Peyer's patch (tissue), 4 donors: ENCODE measurements at places on chromosomes 1 and 21. TPM values are rescaled to one million over a fixed set of nuclear protein-coding genes. Genes with fewer than 3 reads are reported as not detected.
A peak's percentile ranks its signal among the peaks of the same experiment; 100 is the strongest.

SLC45A3 gene
- total RNA-seq, result 12.7 TPM

NUP210L gene
- total RNA-seq, result not detected

GRCh38 chr1:114745291-114745690 lies 12.5 kb downstream of the CSDE1 start:
- no peak overlapping the region for H3K4me3 ChIP-seq
- no peak for DNase-seq
- no peak overlapping the region for H3K27ac ChIP-seq
- H3K27me3 ChIP-seq, result no peaks in the 10 kb centered on the region
- peaks cover 5% of the 10 kb centered on the region for H3K4me1 ChIP-seq

DNA sequence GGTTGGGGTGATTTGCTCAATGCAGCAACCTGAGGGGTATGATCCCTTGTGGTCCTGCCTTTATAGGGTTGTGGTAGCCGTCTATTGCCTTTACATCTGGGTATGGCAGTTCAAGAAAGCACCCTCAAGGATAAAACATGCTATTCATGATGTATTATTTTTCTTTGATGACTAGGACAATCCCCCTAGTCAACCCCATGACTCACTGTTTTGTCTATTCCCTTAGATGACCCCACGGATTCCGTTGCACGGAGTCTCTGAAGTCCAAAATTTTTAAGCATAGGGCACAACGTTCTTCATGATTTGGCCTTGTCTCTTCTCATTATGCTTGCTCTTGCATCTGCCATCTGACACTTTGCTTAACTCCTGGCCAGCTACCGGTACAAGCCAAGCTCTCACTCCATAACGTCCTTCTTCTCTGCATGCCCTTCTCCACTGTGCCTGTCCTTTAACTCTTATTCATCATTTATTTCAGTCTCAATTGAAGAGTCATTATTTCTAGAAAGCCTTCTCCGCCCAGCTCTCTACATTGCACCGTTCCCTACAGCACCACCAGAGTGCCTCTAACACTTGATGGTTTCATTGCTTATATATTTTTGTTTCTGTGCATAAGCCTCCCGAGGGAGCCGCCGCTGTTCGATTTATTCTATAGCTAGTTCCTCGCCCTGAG lies 838 bp upstream of the DISP1 start:
- no peaks in the 10 kb centered on the region for H3K4me1 ChIP-seq
- DNase-seq, result no peak
- no peaks in the 10 kb centered on the region for H3K27me3 ChIP-seq
- no peaks in the 10 kb centered on the region for H3K36me3 ChIP-seq

DNA sequence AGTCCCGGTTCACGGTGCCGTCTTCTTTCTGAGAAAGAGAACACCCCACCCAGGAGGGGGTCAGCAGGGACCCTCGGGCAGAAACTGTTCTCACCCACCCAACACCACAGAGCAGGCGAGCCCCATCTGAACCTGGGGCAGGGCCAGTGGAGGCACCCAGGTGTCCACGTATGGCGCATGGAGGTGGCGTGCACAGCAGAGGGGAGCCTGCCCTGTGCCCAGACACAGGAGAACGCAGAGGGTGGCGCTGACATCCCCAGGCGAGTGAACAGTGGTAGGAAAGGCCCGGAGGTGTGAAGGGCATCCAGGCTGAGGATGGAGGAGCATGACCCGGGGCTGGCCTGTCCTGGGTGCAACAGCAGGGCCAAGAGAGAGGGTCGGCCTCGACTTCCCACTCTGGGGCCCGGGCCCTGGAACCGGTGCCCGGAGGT lies 91.1 kb downstream of the STUM start:
- no peaks in the 10 kb centered on the region for H3K36me3 ChIP-seq
- H3K27me3 ChIP-seq, result no peaks in the 10 kb centered on the region
- H3K4me1 ChIP-seq, result peaks cover 31% of the 10 kb centered on the region
- H3K4me3 ChIP-seq, result no peak overlapping the region

GRCh38 chr1:206467915-206468314 lies 2.4 kb upstream of the IKBKE start:
- H3K4me1 ChIP-seq, result peaks cover 19% of the 10 kb centered on the region
- H3K27ac ChIP-seq, result peak overlapping the region; percentile 32
- no peaks in the 10 kb centered on the region for H3K36me3 ChIP-seq
- H3K4me3 ChIP-seq, result no peak overlapping the region
- no peaks in the 10 kb centered on the region for H3K27me3 ChIP-seq

- no peaks in the 10 kb centered on the region for H3K36me3 ChIP-seq
- no peak overlapping the region for H3K4me3 ChIP-seq
- no peaks in the 10 kb centered on the region for H3K27me3 ChIP-seq
- H3K27ac ChIP-seq, result peak overlapping the region; percentile 25
- H3K4me1 ChIP-seq, result no peaks in the 10 kb centered on the region
Measured at GRCh38 chr1:30901798-30902581, 6.6 kb downstream of the SDC3 start.

- no peaks in the 10 kb centered on the region for H3K36me3 ChIP-seq
- H3K4me1 ChIP-seq, result no peaks in the 10 kb centered on the region
- no peaks in the 10 kb centered on the region for H3K27me3 ChIP-seq
- no peak overlapping the region for H3K4me3 ChIP-seq
- H3K27ac ChIP-seq, result peak overlapping the region; percentile 74
Measured at GRCh38 chr21:38920631-38921398, 115.1 kb downstream of the ETS2 start.

FCER1A gene
- not detected for total RNA-seq

GRCh38 chr1:205066141-205066818 lies 18.0 kb downstream of the TMEM81 start:
- no peaks in the 10 kb centered on the region for H3K36me3 ChIP-seq
- no peak overlapping the region for H3K27ac ChIP-seq
- H3K4me1 ChIP-seq, result no peaks in the 10 kb centered on the region
- no peaks in the 10 kb centered on the region for H3K27me3 ChIP-seq
- H3K4me3 ChIP-seq, result no peak overlapping the region
- DNase-seq, result no peak

DNA sequence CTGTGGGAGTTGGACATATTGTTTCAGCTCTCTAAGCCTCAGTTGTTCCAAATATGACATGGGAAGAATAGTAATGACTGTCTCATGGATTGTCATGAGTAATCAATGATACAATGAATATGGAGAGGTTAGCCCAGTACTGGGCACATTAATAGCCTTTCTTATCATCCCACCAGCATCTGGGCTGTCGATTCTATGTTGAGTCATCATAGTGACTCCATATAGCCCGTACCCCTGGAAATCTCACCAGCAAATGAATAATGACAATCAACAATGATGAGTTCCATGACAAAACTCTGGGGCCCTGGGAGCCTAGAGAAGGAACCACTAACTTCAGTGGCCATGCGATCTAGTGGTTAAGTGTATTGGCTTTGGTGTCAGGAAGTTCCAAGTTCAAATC lies 39.7 kb upstream of the GJB5 start:
- DNase-seq, result no peak
- H3K27ac ChIP-seq, result no peak overlapping the region
- no peaks in the 10 kb centered on the region for H3K27me3 ChIP-seq
- H3K4me3 ChIP-seq, result no peak overlapping the region
- no peaks in the 10 kb centered on the region for H3K36me3 ChIP-seq

TESK2 gene
- total RNA-seq, result 30.5 TPM

DNA sequence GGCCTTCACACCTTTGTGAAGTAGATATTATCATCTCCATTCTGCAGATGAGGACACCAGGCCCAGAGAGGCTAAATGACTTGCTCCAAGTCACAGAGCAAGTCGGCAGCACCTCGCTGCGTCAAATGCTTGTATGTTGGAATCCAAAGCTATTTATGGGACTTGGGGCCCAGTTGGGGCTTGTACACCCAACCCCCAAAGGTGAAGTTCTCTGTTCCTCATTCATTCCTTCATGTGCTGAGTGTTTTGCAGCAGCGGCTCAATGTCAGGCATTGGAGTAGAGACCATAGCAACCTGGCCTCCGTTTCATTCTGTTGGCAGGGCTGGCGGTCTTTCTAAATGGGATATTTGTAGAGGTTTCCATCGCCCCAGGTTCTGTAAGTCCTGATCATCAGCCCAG lies 113.4 kb upstream of the SLC25A33 start:
- H3K27me3 ChIP-seq, result no peaks in the 10 kb centered on the region
- no peak overlapping the region for H3K4me3 ChIP-seq
- no peak for DNase-seq
- peaks cover 22% of the 10 kb centered on the region for H3K4me1 ChIP-seq

NCMAP gene
- 1.7 TPM for total RNA-seq

UMODL1 gene
- 0.95 TPM for total RNA-seq

PEX14 gene
- total RNA-seq, result 24.3 TPM

VWA5B1 gene
- not detected for total RNA-seq

EXTL1 gene
- not detected for total RNA-seq

CCDC27 gene
- not detected for total RNA-seq

- H3K4me3 ChIP-seq, result no peak overlapping the region
- peaks cover 22% of the 10 kb centered on the region for H3K4me1 ChIP-seq
- peak; percentile 42 for DNase-seq
- H3K27me3 ChIP-seq, result no peaks in the 10 kb centered on the region
- no peaks in the 10 kb centered on the region for H3K36me3 ChIP-seq
- H3K27ac ChIP-seq, result no peak overlapping the region
Measured at GRCh38 chr1:179087665-179088064, 5.8 kb downstream of the TOR3A start.

- H3K27me3 ChIP-seq, result no peaks in the 10 kb centered on the region
- H3K4me3 ChIP-seq, result no peak overlapping the region
- DNase-seq, result no peak
- H3K36me3 ChIP-seq, result no peaks in the 10 kb centered on the region
- no peaks in the 10 kb centered on the region for H3K4me1 ChIP-seq
- H3K27ac ChIP-seq, result no peak overlapping the region
Measured at GRCh38 chr1:240691501-240691900, 79.5 kb upstream of the GREM2 start.

DNA sequence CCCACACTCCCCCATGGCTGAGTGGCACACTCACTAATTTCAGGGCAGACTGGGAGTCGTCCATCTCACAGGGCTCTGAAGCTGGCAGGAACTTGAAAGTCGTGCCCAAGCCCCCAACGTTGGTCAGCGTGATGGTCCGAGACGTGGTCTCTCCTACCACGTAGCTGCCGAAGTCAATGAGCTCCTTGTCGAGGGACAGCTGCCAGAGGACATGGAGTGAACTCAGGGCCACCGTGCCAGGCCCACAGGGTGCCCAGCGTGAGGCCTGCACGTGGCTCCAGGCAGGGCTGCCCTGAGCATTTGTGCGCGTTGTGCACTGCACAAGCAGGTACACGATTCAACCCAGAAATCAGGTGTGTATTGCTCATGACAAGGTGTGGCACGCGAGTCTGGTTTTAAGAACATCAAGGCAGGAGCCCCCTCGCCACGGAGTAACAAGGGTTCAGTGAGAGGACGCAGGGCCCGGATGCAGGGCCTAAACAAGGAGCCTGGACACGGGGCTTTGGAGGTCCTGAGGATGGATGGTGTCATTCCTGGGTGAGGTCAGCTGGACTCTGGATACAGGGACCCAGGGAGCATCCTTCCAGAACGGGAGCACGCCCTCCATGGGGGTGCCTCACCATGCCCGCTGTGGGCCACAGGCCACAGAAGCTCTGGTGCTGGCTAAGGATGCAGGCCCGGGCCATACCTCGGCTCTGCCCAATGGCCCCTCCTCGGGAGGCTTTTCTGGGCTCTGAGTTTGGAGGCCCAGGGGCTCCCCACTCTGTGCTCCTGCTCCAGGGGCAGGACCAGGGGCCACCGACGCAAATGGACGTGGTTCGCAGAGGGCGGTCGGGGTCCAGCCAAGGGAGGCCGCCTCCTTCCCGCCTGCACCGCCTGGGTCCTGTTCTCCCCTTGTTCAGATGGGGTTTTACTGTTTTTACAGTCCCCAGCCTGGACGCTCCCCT lies 37.8 kb upstream of the TMEM52 start:
- no peak for DNase-seq
- H3K4me3 ChIP-seq, result no peak overlapping the region
- H3K27ac ChIP-seq, result no peak overlapping the region
- H3K36me3 ChIP-seq, result no peaks in the 10 kb centered on the region

SLAMF8 gene
- total RNA-seq, result 1.1 TPM

DNA sequence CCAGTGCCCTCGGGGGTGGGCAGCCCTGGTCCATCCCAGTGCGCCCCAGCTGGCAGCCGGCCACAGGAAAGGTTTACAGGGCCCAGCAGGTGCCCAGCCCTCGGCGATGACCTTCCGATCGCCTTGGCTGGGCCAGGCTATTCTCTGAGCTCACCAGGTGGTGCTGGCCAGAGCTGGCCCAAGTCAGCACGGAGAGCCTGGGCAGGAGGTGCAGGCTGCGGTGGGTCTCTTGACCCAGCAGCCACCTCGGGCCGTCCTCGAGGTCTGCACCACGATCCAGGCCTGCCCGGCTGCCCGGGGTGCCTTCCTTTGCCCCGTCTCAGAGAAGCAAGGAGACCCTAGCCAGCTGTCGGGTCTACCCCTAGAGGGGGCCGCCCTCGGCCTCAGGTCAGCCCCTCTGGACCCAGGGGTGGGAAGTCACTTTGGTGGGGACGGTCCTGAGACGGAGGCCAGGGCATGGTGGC lies 370 bp downstream of the PERM1 start:
- DNase-seq, result no peak
- no peak overlapping the region for H3K4me3 ChIP-seq
- H3K36me3 ChIP-seq, result no peaks in the 10 kb centered on the region
- H3K27ac ChIP-seq, result no peak overlapping the region

ZSCAN20 gene
- total RNA-seq, result 7.5 TPM

ATP6V1G3 gene
- not detected for total RNA-seq

DNA sequence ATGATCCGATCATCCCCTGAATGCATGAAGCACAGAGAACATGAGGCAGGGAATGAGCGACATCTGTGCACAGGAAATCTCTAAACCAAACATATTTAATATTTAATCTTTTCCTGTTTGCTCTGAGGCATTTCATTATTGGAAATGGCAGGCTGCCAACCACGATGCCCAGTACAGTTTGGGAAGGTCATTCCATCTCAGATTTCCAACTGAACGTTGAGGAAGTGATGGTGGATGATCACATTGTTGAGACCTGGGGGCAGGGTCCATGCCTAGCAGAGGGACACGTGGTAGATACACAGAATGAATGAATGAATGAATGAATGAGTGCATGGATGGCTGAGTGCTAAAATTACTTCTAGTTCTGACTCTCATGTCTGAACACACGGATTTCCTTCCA lies 15.9 kb upstream of the FASLG start:
- H3K4me1 ChIP-seq, result no peaks in the 10 kb centered on the region
- DNase-seq, result no peak
- H3K4me3 ChIP-seq, result no peak overlapping the region
- no peak overlapping the region for H3K27ac ChIP-seq
- H3K36me3 ChIP-seq, result no peaks in the 10 kb centered on the region

DNA sequence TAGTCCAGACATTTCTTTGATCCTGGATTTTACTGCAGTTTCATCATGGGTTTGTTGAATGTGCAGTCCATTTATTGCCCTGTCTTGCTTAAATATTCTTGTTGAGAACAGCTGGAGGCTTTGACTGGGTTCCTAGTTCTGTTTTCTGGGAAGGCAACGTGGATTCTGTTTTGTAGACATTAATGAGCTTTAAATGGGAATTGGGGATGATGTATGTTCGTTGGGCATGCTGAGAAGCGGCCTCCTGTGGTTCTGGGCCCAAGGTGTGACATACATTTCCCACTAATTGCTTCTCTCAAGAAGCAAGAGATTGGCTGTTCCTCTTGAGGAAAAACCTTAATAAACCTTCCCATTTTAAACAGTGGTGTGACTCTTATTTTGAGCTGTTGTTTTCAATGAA lies 22.9 kb downstream of the INKA2 start:
- no peak overlapping the region for H3K27ac ChIP-seq
- no peak for DNase-seq
- no peaks in the 10 kb centered on the region for H3K36me3 ChIP-seq
- no peaks in the 10 kb centered on the region for H3K4me1 ChIP-seq

CRB1 gene
- not detected for total RNA-seq

PTPRU gene
- total RNA-seq, result 3.1 TPM

SLC44A5 gene
- not detected for total RNA-seq
